ENCODE measurements at places on chromosomes 12 and 14.
A peak's percentile ranks its signal among the peaks of the same experiment; 100 is the strongest.

DNA sequence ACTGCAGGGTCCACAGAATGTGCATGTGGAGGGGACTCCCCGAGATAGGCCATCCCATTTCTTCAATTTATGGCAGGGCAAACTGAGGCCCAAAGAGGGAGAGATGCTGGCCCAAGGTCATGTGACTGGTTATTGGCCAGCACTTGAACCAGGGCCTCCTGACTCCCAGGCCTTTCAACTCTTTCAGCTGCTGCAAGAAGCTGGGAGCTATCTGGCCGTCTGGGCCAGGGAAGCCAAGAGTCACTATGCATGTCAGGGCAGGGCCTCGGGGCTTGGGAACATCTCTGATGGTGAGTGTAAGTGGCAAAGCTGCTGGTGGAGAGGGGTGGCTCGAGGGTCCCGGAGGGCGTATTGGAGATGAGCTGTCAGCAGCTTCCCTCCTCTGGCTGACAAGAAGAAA lies 9.5 kb upstream of the LTBP2 start:
- DNase-seq: no peak

GRCh38 chr14:85401384-85401783 lies 128.6 kb upstream of the FLRT2 start:
- DNase-seq: no peak

- no peak for DNase-seq
Measured at GRCh38 chr12:50609292-50609874, 104.6 kb downstream of the DIP2B start.

DNA sequence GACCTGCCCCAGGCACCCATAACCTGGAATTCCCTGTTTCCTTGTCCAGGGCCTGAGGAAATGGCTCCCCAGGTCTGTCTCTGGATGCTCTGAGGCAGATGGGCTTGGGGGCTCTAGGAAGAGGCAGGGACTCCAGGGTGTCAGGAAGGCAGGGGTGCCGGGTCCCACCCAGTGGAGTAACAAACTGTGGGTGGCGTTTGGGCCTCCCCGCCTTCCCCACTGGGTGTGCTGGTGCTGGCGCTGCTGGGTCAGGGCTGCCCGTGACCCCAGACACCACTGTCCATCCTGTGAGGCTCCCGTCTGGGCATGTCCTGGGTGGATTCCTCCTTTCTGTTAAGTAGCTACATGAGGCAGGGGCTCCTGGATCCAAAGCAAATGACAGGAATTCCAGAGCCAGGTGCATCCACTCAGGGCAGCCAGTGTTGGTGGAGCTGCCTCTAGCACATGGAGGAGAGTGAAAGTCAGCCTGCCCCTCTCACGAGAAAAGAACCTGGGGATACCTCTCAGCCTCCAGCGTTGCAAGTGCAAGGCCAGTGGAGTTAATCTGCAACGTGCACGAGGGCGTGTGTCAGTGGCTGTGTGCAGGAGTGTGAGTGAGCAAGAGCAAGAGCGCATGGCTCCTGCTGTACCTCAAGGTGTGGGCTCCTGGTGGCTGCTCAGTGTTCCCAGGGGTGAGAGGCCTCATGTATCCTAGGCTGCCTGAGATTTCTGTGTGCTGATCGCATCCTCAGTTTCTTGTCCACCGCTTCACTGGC lies 403.1 kb downstream of the TMEM121 start:
- no peak for DNase-seq

DNA sequence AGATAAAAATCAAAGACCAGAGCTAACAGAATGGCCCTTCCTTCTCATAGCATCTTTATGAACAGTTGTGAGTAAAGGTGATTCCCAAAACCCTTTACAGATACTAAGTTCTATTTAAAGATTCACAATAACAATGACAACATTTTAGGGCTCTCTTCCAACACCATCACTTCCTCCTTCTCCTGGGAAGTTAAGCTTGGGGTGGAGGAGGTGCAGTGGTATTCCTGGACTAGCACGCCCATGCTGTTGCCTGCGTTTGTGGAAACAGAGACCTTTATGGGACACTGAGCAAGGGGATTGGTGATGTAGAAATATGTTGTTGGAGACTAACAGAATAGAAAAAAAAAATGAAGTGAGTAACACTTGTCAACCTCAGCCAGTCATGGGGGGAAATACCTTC lies 22.5 kb downstream of the SYNE2 start:
- no peak for DNase-seq

- no peak for DNase-seq
Measured at GRCh38 chr12:62643486-62643885, 176.9 kb downstream of the MON2 start.

DNA sequence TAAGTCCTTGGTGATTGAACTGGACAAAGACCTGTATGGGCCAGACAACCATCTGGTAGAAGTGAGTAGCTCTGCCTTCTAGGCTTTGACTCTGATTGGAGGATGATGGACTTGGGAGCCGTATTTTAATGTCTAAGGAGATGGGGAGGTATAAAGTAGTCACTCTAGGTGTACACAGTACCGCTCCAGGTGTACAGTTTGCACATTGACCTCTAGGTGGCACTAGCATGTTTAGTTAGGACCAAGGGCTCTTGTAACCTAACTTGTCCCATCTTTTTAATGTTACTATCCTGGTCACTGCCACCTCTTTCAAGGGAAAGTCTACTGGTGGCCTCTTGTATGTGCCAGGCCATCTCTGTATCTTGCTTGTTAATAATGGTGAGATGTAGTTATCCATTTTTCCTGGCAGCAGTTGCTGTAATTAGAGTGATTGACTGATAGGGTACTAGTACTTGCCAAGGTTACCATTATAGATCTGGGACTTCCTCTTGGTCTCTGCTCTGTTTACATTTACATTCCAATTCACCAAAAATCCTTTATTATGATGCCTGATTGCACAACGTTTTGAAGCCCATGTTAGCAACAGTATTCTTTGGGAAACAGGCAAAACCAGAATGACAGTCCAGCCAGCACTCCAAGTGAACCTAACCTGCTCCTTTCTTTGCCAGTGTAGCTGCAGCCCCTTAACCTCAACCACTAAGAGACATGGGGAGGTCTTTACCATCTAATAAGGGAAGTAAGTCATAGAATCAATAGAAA lies 3.6 kb downstream of the SMARCD1 start:
- no peak for DNase-seq

- no peak for DNase-seq
Measured at GRCh38 chr12:121466794-121467637, 67.1 kb downstream of the RNF34 start.

- peak; percentile 67 for DNase-seq
Measured at GRCh38 chr14:96888593-96888992, 91.4 kb downstream of the VRK1 start.

DNA sequence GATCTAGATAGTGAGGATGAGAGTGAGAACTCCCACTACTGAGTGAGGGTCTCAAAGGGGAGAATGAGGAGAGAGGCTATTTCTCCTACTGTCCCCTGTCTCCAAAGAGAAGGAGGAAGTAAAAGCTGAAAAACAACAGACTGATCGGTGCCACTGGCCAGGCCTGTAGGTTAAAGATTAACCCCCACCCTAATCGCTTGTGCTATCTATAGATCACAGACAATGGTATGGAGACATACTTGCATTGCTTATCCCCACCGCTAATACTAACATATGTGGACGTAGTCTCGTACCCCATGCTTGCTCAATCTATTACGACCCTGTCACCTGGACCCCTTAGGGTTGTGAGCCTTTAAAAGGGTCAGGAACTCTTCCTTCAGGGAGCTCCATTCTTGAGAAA lies 777.9 kb upstream of the TMEM132C start:
- no peak for DNase-seq

DNA sequence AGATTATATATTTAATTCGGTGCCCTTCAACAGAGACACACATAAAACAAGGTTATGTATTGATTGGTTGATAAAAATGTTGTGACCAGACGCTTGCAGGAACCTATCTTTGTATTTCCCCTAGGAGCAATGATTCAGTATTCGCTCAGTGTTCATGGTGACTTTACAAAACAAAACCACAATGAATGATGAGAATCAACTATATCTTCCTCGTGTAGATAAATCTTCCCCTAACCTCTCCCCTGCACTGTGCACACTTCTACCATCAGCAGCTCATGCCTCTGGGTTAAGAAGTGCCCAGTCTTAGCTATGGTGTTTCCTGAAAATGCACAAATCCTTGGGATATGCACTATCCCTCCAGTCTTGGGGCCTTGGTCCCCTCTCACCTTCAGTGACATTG lies 16.3 kb downstream of the RIN3 start:
- no peak for DNase-seq

DNA sequence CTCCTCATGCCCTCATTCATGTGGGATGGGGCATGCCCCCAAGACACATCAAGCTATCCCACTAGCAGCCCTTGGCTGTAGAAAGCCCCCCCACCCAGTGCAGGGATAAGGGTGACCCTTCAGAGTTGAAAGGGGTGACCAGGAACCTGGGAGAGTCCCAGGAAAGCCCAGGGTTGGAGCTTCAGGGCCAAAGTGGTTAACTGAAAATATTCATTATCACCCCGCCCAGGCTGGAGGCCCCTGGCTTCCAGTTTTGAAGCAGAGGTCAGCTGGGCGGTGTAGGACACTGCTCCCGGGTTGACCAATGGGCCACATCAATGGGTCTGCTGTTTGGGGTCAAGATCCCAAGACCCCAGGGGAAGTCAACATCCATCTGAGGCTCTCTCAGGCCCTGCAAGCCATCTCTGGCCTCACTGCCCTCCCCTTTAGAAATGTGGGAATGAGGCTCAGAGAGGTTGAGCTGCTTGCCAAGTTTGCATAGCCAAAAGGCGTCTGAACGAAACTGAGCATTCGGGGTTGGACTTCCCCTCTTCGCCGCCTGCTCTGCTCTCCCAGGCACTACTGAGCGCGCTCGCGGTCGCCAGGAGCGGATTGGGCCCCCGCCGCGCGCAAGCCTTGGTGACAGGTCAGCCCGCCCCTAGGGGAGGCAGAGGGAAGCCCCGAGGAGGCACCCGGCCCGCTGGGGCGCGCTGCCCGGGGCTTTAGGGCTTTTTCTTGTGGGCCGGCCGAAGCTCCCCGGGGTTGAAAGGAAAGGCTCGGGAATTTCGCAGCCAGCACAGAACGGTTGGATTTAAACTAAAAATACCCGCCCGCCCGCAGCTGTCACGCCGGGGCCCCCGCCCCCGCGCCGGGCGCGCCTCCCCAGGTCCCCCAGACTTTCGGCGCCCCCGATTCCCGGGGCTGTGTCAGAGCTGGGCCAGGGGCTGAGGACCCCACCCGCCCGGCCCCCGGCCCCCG lies 576 bp downstream of the SYNE3 start:
- DNase-seq: no peak

GRCh38 chr12:16884056-16884455 lies 278.1 kb upstream of the LMO3 start:
- no peak for DNase-seq

GRCh38 chr12:29281371-29282005 lies 99.5 kb downstream of the ERGIC2 start:
- no peak for DNase-seq

- no peak for DNase-seq
Measured at GRCh38 chr14:31024577-31025366, 677 bp upstream of the AP4S1 start.

- no peak for DNase-seq
Measured at GRCh38 chr14:101828046-101828445, 66.5 kb downstream of the PPP2R5C start.

DNA sequence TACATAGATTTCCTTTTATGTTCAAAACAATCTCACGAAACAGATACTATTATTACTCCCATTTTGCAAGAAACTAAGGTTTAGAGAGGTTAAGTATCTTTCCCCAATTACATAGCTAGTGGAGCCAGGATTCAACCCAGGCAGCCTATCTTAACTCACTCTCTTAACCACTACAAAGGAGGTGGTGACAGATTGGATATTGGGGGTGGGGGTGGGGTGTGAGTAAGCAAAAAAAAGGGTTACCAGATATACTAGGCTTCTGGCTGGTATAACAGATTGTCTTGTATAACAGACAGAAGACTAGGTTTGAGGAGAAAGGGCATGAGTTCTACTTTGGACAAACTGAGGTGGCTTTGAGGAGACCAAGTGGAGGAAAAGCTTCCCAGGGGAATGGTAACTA lies 2.1 kb downstream of the GMFB start:
- no peak for DNase-seq

DNA sequence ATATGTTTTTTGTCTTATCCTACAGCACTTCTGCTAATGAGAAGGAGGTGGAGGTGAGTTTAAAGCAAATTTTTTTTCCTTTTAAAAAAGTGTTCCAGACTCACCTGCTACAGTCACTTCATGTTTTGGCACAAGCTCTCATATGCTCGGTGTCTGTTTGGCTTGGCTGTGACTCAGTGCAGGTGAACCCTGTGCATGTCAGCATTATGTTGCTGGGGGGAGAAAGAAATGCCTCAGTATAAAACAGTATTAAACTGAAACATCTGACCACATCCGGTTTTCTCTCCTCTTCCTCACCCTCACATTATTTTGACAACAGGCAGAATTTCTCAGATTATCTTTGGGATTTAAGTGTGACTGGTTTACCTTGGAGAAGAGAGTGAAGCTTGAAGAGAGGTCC lies 105.2 kb downstream of the DNAI7 start:
- no peak for DNase-seq

DNA sequence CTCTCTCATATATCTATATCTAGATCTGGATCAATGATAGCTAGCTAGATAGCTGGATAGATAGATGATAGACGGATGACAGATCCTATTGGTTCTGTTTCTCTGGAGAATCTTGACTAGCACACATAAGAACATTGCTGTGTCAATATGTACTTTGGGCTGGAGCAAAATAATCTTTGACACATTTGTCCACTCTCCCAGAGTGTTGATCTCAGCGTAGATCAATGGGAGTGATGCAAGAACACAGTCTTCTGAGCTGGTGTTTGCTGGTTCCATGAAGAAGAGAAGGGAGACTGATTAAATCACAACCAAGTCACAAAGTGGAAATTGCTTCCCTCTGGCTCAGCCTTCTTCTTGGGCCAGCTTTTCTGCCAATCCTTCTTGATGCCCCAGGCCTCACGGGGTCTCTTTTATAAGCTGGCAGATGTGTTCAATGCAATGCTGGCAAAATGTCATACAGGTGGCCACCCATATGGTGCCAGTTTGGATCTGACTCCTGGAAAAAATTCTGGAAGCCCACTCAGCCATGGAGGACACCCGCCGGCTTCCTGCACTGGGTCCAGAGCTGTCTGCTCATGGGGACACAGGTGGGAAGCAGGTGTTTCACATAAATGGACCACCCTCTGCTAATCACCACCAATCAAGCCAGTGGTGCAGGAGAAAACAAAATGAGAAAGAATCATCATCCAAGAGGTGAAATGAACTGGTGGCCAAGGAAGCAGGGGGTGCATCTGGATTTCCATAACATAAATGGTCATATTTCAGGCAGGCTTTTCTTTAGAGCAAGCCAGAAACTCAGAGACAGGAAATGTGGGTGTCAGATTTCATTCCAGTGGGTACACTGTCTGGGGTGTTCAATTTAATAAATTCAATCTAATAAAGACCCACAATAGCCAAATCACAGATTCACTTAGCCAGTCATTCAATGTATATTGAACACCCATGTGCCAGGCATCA lies 310.3 kb downstream of the DPF3 start:
- no peak for DNase-seq

GRCh38 chr12:81835783-81836182 lies 76.6 kb upstream of the PPFIA2 start:
- no peak for DNase-seq

DNA sequence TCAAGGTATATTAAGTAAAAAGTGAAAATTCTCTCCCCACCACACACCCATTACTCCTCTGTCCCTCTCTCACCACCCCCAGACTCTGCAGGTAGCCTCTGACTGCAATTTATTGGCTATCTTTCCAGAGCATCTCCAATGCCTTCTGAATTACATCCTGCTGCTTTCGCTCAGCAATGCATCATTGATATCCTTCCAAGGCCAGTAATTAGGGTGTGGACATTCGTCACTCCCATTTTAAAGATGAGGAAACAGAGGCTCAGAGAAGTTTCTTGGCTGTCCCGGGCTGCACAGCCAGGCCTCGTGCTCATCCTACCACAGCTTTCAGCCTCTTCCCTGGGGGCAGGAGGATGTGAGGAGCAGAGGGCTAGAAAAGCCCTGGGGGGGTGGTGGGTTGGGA lies 23.6 kb upstream of the PGF start:
- no peak for DNase-seq
